Smooth muscle cell of trachea (primary cell): ENCODE measurements at places on chromosomes 2 and 18. TPM values are rescaled to one million over a fixed set of nuclear protein-coding genes. Genes with fewer than 3 reads are reported as not detected.

Gene GALR1
- under 0.01 TPM in 1 of 2 replicates, not detected in the other for total RNA-seq

Gene NETO1
- 0.17 TPM in 1 of 2 replicates, not detected in the other for total RNA-seq

Gene ZSCAN30
- 21.7 and 31.7 TPM in 2 replicates for total RNA-seq

Gene ZC3H8
- total RNA-seq = 5.5 and 5.8 TPM in 2 replicates

Gene ASB18
- not detected in 2 replicates for total RNA-seq

Gene CELF4
- not detected in 2 replicates for total RNA-seq

Gene SS18
- 86.8 and 103 TPM in 2 replicates for total RNA-seq

Gene RGPD4
- not detected in 2 replicates for total RNA-seq

Gene CFC1
- not detected in 2 replicates for total RNA-seq
